ENCODE measurements at places on chromosomes 7 and 10.

DNA sequence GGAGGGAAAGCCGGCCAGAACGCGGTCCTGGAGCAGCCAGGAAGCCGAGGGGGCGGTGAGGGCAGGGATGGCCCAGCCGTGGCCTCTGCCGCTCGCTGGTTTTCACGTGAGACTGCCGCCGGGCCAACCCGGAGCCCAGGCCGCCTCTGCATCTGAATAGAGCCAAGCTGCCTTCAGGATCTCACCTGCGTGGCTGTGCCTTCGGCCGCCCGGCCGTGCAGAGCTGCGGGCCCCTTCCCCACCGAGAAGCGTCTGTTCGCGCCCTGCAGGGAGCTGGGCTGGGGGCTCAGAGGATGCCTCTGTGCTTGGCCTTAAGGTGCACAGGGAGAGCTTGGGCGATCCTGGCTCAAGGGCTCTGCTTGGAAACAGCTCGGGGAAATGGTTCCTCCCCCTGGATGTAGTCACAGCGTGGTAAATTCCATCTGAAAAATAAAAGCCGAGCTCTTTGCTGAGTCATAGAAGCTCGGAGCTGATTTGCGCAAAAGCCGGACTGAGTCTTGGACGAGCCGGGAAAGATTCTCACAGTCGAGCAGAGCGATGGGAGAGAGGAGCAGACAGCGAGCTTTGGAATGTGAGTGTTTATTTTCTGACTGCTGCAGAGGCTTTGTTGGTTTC, at the start of gene JAKMIP3:
JAKMIP3 (plus strand) TSS at position 456 of the 615 bp plus-strand sequence. CDS start 38,863 bp downstream, outside the sequence.
- DNase-seq: no peak

DNA sequence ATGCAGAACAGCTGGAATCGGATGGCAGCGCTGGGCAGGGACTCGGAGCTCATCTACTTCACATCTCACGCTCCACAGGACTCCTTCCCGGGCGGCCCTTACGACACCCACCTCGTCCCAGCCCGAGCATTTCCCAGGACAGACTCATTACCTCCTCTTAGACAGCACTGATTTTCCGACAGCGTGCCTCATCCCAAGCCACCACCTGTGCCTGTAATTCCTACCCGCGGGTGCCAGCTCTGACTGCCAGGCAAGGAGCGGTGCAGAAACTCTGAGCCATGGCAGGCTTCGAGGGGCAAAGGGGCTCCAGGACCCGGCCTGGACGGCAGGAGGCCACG, 25.6 kb downstream of the GPER1 start:
- DNase-seq: no peak

DNA sequence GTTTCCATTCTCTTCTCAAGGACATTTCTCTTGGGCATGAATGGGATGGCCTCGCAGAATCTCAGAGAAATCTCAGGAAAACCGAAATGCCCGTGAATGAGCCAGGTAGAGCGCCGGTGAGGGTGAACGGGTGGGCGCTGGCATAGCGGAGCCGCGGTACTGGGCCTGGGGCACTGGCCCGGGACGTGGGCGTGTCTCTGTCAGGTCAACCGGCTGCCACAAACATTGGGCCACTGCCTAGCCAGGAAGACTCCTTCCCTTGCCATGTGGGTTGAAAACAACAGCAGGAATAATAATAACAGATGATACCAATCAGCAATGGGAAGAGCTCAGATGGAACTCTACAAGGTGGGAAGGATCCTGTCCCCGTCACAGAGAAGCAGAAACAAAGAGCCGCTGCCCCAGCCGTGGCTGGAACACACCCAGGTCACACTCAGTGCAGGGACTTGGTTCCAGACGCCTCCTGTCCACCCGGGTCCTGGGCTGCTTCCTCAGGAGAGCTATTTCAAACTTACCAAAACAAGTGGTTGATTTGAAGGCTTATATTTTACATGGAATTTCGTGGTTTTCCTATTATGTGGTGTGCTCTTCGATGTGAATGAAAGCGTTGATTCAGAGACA, 51.1 kb upstream of the EBF3 start:
- DNase-seq: no peak

GRCh38 chr7:45257284-45257683, 99.7 kb downstream of the RAMP3 start:
- no peak for DNase-seq

- no peak for DNase-seq
Measured at GRCh38 chr7:151205730-151206129, 4.6 kb downstream of the H2BK1 start.

DNA sequence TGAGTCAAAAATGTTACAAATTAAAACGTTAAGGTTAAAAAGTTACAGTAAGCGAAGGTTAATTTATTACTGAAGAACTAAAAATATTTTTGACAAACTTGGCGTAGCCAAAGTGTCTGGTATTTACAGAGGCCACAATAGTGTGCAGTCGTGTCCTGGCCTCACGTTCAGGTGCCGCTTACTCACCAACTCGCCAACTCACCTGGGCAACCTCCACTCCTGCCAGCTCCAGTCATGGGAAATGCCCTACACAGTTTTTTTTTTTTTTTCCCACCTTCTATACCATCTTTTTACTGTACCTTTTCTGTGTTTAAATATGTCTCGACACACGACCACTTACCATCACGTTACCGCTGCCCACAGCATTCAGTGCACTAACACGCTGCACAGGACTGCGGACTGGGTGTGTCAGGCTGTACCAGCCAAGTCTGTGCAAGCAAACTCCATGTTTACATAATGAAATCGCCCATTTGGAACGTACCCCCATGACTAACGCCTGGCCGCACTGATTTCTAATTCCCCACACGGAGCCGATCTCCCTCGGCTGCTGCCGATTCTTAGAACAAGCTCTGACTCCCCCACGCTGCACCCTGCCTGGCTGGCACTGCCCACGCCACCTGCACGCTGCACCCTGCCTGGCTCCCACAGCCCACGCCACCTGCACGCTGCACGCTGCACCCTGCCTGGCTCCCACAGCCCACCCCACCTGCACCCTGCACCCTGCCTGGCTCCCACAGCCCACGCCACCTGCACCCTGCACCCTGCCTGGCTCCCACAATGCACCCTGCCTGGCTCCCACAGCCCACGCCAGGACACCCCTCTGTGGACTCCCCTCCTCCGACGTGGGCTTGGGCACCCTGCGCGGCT, 203.1 kb downstream of the ZMYND11 start:
- no peak for DNase-seq

All from HL-60 (cell line).